Stimulated activated CD4-positive, alpha-beta T cell treated with anti-CD3 and anti-CD28 coated beads, Interleukin-15, amount 100 ng/mL, for 48 hours (primary cell): ENCODE measurements at places on chromosomes 11 and 22.

DNA sequence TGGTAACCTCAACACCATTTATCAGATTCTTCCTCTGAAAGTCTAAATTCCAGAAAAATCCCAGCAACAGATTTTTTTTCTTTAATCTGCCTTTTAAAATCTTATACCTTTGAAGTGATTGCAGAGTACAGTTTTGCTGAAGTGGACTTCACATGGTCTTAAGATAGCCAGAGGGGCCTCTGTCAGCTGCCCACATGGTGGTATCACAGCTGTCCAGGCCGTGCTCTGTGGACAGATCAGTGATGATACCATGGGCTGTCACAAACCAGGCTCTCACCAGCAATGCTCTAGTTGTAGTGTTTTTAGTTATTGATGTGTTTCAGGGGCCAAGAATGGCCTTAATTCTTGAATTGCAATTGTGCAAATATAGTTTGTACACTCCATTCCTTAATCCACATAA, 44.0 kb downstream of the PARVA start:
- DNase-seq = no peak

DNA sequence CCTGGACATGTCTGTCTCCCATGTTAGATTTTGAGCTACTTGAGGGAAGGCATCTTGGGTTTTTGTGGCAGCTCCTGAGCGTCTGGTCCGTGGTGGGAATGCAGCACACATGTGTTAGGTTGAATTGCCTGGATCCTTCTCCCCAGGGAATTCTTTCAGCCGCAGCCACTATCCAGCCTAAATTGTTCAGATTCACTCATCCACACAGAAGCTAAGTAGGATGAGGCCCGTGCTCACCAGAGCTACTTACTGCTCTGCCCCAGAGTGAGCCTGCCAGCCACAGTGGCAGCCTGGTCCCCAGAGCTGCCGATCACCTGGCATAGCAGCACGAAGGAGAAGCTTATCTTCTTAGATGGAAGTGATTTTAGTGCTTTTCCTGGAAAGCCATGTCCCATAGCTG, 34.4 kb upstream of the SORL1-AS1 start:
- DNase-seq = no peak

- no peak for DNase-seq
Measured at GRCh38 chr11:94127638-94128037, 1.0 kb upstream of the PANX1 start.

- DNase-seq = no peak
Measured at GRCh38 chr11:72012897-72013721, 14.4 kb downstream of the IL18BP start.

- no peak for DNase-seq
Measured at GRCh38 chr11:130947481-130947880, 31.2 kb upstream of the SNX19 start.
